ENCODE measurements at places on chromosomes 11 and 22.

GRCh38 chr11:1624621-1625020, 2.7 kb upstream of the KRTAP5-4 start:
- DNase-seq: no peak

DNA sequence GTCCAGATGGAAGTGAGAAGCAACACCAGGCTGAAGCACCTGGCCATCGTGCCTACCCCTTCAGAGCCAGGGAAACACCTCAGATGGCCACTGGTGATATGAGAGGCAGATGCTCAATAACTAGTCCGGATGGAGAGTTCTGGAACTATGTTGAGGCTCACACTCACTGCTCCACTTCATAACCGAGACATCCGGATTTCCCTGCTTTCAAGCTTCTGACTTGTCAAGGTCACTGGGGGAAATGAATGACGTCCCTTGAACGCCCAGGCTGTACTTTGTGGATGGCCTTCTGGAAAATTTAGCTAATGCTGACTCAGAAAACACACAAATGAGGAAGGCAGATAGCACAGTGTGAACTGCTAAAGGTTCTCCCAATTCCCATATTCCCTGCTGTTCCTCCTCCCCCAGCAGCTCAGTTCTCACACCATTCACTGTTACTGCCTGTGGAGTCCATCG, at the start of gene LYVE1:
Gene LYVE1, minus strand, starts transcription at position 180 of the 456 bp plus-strand sequence. Its CDS starts 133 bp downstream, at position 47.
- DNase-seq: no peak

DNA sequence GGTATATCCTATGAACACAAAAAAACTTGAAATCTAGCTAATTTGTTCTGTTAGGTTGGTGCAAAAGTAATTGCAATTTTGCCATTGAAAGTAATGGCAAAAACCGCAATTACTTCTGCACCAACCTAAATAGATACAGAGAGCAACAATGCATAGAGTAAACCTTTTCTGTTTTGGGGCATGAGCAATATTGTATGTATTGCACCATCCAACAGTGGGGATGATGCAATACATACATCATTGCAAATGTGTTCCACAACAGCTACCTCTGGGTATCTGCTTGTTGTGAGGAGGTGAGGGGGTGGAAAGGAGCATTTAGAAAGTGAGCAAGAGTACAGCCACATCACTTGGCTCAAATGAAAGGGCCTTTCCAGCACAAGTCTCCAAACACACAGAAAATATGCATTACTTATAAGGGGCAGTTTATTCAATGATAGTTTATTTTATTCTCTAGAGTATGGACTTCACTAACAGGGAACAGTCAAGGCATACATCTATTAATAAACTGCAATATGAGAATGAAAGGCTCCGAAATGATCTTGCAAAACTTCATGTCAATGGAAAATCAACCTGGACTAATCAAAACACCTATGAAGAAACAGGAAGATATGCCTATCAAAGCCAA, 77.3 kb downstream of the DEUP1 start:
- no peak for DNase-seq

DNA sequence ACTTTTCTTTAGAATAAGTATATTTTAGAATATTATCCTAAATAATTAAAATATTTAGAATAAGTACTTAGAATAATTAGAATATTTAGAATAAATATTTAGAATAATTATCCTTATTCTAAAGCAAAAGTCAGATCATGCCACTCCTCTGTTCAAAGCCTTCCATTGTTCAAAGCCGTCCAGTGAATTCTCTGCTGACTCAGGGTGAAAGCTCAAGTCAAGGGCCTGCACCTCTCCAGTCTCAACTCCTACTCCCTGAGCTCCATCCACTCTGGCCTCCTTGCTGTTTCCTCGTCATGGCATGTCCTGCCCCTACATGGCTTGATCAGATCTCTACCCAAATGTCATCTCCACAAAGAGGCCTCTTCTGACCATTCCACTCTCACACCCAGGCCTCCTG, 30.0 kb downstream of the PLEKHA7 start:
- no peak for DNase-seq

DNA sequence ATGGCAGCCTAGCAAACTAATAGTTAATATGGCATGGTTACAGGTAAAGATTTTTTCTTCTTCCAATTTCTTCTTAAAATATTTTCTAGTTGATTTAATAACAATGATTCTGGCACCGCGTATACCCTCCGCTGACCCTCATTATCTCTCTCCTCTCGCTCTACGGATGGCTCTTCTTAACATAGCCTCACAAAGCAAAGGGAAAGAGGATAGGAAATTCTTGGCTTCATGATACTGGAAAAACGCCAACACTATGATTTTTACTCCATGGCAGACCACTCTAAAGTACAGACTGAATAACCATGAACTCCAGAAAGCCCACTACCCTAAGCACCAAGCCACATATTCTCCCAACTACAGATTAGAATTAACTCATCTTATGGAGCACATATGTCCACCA, 6.1 kb downstream of the PI4KA start:
- no peak for DNase-seq

DNA sequence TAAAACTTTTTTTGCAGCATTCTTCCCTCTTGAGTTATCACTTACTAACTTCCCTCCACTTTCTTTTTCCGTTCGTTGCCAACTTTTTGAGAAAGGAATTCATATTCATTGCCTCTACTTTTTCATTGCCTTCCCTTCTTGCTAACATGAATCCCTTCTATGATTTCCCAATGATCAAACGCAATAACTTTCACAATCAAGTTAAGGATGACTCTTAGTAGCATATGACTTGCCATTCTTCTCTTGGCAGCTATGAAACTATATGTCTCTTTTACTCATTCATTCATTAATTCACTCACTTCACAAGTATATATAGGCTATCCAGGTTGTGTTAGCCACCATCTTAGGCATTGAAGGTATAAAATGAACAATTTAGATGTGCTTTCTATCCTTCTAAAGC, 16.6 kb upstream of the ARHGAP20 start:
- no peak for DNase-seq

DNA sequence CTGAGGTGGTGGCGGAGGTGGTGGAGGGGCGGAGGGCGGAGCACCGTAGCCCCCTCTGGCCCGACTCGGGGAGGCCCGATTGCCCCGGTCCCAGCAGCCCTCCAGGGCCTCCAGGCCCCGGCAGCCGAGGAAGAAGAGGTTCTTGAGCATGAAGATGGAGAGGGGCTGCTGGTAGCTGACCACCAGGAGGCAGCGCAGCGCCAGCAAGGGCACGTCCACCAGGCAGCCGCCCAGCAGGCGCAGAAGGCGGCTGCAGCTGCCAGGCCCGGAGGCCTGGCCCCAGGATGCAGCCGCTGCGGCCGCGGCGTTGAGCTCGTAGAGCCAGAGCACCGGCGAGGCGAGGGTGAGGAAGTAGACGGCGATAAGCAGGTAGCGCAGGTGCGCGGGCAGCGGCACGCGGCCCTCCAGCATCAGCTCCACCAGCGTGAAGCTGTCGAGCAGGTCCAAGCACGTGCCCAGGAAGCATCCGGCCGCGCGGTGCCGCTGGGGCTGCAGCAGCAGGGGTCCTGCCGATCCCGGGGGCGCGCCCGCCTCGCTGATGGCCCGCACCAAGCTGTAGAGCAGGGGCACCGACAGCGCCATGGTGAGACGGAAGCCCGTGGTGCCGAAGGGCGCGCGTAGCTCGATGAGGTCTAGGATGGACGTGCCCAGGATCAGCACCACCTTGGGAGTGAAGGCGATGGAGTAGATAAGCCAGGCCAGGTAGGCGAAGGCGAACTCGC, 1.5 kb downstream of the TMEM121B start:
- no peak for DNase-seq

GRCh38 chr11:130131961-130132850, 27.4 kb upstream of the ST14 start:
- peak; percentile 32 for DNase-seq

- DNase-seq: no peak
Observed at GRCh38 chr11:7451952-7452494, 33.3 kb upstream of the OLFML1 start.

- no peak for DNase-seq
Observed at GRCh38 chr11:115707180-115707905, 203.1 kb upstream of the CADM1 start.

DNA sequence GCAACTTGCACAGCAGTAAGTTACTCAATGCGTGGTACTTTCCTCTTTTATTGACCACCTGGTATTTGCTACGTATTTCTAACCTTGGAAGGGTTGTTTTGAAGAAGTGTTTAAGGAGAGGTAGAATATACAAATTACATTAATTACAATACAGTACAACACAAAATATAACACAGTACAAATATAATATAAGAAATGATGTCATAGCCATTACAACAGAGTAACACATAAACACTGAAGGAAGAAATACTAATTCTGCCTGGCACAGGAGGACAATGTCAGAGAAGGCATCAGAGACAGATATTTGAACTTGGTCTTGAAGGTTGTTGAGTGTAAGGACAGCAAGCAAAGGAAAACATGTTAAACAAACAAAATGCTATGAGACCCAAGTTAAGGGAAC, 25.6 kb downstream of the PAK1 start:
- no peak for DNase-seq

GRCh38 chr11:106717222-106717621, 301.1 kb downstream of the GUCY1A2 start:
- DNase-seq: no peak

DNA sequence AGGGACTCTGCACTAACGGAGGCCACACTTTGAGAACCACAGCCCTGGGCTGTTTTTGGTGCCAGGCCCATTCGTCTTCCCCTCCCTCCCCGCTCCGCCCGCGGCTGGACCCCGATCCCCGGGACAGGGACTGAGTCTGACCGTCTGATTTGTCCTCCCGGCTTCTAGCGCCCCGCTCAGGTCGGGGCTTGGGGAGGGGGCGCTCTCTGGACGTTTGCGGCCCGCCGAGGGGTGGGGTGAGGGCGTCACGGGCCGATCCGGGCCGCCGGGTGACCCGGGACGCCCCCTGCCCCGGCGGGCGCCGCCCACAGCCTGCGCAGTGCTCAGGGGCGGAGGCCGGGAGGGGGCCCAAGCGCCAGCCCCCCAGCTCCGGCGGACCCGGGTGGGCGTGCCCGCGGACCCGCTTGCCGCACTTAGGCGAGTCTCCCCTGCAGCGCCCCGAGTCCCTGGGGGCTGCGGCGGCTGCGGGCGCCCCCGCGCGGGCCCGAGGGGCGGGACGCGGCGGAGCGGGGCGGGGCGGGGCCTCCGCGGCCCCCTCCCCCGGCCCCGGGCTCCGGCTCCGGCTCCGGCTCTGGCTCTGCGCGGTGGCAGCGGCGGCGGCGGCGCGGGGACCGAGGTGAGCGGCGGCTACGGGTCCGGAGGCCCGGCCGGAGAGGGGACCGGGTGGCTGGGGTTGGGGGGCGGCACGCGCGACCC, 33.7 kb upstream of the PRR5 start:
- no peak for DNase-seq

DNA sequence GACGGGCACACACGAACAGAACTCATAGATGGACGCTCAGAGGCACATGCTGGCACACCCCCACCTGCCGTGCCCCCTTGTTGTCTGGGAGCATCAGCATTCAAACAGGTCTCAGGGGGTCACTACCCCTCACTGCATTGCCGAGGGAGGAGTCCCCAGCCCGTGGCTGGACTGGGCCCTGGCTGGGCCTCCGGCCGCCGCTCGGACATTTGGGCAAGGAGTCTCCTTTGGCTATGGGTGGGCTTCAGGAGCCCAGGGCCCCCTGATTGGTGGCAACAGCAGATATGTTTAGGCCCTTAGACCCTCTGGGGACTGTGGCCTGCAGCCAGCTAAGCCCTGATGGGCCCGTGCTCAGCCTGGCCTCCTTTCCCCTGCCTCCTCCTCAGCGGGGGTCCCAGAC, 41.9 kb downstream of the FLRT1 start:
- DNase-seq: no peak

All from stimulated activated CD8-positive, alpha-beta memory T cell treated with anti-CD3 and anti-CD28 coated beads, Interleukin-7, amount 100 ng/mL, for 1 hour (primary cell).